ENCODE measurements at places on chromosomes 1 and 21.

GRCh38 chr1:174044418-174045222 lies 22.5 kb upstream of the RC3H1 start:
- DNase-seq, result no peak

GRCh38 chr1:36771240-36771639 lies 263.1 kb downstream of the GRIK3 start:
- no peak for DNase-seq

DNA sequence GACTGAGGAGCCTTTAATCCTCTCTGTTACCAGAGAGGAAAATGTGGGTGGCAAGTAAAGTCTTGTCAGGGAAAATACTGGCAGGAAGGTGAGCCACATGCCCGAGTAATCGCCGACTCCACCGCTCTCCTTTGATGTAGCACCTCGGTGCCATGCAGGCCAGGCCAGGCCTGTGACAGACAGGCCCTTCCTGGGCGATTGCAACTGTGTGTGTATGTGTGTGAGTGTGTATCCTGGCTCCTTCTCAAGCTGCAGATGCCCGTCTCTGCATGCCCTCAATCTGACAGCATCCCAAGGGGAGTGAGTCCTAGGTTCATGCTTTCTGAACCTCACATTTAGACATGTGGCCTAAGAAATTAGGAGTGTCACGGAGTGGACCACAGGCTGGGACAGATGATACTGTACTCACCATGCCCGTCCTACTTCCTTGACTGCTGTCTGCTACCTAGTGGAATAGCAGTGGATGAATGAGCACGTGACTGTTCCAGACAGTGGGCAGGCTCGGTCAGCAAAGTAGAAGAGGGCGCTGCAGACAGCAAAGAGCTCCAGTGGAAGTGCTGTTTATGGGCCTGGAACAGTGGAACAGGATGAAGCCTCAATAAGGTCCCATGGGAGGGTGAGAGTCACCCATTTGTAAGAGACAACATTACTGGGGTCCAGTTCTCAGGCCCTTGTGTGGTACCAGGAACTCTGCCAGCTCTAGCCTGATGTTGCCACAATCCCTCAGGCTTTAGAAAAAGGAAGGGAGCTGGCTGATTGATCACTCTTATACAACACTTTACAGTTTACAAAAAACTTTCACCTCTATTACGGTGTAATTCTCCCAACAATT lies 25.3 kb downstream of the SERTAD4 start:
- DNase-seq, result no peak

- DNase-seq, result no peak
These were observed 15.9 kb downstream of the SHISA4 start for GRCh38 chr1:201904579-201904978.

DNA sequence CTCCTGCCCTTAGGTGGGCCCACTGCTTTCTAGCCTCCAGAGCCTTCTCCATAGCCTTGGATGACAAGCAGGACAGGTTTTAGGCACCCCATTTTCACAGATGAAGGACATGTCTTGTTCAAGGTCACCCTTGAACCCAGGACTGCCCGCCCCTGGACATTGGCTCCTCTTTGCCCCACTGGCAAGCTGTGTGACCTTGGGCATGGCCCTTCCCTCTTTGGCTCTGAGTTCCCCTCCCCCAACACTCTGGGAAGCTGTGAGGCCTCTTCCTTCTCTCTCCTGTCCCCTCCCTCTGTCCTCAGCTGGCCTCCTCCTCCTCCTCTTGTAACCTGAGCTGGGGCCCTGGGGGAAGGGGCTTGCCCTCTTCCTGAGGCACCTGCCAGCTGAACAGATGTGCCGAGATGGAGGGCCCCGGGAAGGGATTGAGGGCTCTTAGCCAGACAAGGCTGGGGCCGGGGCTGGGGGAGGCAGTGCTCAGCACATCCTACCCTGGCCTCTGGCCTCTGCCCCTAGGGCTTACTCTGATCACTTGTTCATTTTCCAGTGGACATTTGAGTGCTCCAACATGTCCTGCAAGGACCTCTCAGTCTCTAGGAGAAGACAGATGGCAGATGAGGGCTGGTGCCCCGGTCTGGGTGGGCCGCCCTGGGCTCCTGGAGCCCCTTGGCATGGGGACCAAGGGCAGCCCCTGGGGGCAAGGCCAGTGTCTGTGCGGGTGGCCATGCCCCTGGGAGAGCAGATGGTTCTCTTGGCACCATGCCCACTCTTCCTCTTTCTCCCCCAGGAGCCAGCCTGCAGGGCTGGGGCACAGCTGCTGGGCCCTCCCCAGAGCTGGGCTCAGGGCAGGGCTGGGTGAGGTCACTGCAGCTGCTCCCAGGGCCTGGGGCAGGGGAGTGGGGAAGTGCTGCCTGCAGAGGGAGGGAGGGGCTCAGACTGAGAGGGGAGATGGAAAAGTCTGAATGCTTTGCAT lies 10.7 kb downstream of the FOXO6 start:
- DNase-seq, result no peak

DNA sequence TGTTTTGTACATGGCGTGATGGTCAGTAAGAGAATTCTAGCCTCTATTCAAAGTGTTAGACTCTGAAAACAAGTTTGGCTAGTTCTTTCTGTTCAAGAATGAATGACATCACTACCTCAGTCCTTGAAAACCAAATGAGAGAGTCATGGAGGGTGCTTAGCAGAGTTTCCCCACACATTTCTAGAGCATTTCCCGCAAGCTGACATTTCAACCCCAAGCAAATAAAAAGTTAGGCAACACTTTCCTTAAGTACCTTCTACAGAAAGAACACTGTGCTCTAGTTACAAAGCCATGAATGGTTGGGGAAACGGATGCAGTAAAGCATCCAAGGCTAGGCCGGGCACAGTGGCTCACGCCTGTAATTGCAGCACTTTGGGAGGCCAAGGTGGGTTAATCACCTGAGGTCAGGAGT lies 47.9 kb upstream of the SLC44A3 start:
- no peak for DNase-seq

DNA sequence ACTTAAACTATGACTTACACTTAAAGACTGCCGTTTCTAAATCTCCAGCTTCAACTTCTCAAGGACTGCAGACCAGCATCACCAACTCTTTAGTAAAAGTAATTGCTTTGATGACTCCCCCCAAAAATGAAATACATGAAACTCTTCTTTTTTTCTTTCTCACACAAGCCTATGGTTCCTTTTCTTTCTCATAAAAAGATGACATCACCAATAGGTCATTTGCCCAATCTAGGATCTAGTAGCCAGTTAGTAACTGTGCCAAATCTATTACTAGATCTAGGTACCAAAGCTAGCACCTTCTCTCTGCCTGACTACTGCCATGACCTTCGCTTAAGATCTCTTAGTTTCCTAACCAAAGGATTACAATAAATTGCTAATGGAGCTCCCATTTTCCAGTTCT lies 1266.0 kb upstream of the ADGRL4 start:
- DNase-seq, result no peak

GRCh38 chr21:33443194-33443593 lies 36.6 kb downstream of the TMEM50B start:
- no peak for DNase-seq

GRCh38 chr1:22190731-22191130 lies 47.8 kb upstream of the WNT4 start:
- DNase-seq, result no peak

GRCh38 chr1:32962248-32962896 lies 2.2 kb downstream of the RNF19B start:
- DNase-seq, result no peak

GRCh38 chr1:228493141-228494043 lies 6.2 kb downstream of the RNF187 start:
- DNase-seq, result no peak

DNA sequence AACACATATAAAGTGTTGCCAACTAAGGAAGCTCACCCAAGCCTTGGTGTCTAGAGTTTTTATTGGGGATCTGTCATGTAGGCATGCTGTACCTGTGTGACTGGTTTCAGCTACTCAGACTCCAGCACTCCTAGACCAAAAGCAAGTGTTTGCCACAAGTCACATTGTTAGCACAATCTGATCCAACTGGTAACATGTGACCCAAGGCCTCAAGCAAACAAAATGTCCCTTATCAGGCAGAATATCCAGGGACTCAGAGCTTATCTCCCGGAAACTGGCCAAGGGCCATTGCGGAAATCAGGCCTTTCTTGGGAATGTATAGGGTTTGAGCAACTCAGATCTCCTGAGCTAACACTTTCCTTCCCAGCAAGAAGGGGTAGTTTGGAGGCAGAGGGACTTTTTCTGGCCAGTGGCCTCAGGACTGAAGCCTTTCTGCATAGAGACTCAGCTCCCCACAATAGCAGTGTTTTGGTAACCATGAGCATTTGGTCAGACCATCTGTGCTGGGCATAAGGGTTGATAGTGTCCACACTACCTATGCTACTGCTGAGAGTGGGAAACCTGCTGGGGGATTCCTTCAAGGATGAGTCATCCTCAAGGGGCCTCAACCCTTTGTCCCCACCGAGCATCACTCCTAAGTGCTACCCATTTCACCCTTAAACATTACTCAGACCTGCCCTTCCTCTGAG lies 29.6 kb downstream of the NHLH2 start:
- DNase-seq, result no peak

GRCh38 chr1:81453367-81453703 lies 347.4 kb upstream of the ADGRL2 start:
- DNase-seq, result no peak

- no peak for DNase-seq
These were observed 590.4 kb downstream of the PLPP3 start for GRCh38 chr1:55988963-55989452.

DNA sequence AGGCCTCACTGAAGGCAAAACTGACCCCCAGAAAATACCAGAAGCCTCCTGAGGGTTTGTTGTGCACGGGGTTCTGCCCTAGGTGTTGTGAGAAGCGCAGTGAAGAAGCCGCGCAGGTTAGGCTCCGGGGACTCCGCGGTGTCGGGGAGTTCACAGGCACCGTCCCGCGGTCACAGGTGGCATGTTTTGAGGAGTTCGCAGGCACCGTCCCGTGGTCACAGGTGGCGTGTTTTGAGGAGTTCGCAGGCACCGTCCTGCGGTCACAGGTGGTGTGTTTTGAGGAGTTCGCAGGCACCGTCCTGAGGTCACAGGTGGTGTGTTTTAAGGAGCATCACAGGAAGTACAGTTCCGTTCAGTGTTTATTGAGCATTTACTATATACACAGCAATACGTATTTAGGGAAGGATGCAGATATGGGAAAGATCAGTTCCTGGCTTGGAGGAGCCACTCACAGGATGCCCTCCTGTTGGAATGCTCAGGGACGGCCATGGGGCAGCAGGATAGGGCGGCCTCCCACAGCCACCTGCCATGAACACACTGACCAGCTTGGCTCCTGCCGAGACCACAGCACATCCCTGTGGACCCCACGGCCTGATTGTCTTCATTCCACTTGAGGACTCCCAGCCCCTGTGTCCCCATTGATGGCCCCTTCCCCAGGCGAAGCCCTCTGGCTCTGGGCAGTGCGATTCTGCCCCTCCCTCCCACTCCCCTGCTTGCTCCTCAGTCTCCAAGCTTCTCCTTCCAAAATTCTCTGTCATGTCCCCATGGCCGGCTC lies 86.0 kb upstream of the VAMP3 start:
- DNase-seq, result no peak

- DNase-seq, result no peak
These were observed 36.9 kb upstream of the HIVEP3 start for GRCh38 chr1:41955461-41956159.

DNA sequence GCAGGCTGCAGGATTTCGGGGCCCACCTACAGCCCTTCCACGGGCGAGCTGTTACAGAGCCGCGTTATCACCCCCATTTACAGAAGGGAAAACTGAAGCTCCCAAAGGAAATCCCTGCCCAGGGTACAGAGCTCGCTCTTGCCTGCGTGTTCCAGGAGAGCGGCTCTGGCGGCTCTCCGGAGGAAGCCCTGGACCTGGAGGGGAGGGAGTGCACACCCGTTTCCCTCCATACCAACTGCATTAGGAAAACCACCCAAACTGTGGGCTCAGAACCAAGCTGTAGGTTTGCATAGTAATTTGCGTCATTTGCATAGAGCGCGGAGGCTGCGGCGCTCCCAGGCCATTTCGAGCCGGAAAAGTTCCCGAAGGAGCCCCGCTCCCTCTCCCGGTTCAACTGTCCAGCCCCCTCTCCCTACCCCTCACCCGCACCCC lies 24.7 kb upstream of the ADGRB2 start:
- no peak for DNase-seq

GRCh38 chr1:101154547-101154946 lies 82.3 kb upstream of the S1PR1 start:
- DNase-seq, result no peak

DNA sequence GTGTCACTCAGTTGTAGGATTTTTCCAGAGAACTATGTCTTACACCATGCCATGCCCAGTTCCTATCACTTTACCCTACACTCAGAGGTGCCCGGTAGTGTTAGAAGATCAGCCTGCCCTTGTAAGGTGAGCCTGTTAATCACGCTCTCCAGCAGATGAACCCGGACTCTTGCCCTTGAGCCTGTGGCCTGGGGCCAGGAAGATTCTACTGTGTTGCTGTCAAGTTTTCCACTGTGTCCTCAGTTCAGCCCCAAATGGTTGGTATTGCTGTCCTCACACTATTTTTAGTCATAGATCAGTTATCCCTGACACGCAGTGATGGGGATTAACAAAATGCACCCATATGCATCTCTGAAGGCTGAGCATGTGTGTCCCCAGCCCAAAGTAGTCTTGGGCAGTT lies 105.0 kb upstream of the SPAG17 start:
- DNase-seq, result no peak

GRCh38 chr1:11729498-11730428 lies 6.2 kb upstream of the AGTRAP start:
- DNase-seq, result peak; percentile 65

- DNase-seq, result no peak
These were observed 9.8 kb downstream of the IFNGR2 start for GRCh38 chr21:33412832-33413519.

DNA sequence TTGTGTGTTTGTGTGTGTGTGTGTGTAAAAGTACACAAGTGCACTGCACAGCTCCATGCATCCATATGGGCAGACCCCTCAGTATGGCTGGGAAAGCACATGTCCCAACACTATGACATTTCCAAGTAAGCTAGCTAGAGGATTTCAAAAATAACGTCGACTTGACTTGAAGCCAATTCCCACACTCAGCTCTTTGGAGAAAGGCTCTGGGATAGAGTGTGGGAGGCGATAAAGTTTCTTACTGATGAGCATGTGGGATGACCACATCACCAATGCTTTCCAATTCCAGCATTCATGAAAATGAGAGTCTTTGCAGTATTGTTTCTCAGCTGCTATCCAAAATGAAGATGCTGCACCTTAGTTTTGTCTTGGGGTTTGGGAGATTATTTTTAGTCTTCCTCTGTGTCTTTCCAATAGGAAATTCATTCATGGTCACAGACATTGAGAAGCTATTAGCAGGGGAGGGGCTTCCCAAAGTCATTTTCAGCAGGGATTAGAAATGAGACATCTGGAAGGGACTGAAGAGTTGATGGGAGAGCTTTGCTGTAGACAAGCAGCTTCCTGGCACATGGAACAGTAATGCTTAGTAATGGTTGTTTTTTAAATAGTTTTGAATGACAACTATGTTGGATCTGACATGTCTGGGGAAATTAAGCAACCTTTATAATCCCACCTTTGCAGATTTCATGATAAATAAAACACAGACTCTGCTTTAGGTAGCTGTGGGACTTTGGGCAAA lies 143.5 kb downstream of the ASTN1 start:
- no peak for DNase-seq

GRCh38 chr1:207814469-207814868 lies 62.6 kb downstream of the CD46 start:
- DNase-seq, result no peak

All from HL-60 (cell line).